Naive thymus-derived CD8-positive, alpha-beta T cell (primary cell): ENCODE measurements at places on chromosomes 6 and 20.

DNA sequence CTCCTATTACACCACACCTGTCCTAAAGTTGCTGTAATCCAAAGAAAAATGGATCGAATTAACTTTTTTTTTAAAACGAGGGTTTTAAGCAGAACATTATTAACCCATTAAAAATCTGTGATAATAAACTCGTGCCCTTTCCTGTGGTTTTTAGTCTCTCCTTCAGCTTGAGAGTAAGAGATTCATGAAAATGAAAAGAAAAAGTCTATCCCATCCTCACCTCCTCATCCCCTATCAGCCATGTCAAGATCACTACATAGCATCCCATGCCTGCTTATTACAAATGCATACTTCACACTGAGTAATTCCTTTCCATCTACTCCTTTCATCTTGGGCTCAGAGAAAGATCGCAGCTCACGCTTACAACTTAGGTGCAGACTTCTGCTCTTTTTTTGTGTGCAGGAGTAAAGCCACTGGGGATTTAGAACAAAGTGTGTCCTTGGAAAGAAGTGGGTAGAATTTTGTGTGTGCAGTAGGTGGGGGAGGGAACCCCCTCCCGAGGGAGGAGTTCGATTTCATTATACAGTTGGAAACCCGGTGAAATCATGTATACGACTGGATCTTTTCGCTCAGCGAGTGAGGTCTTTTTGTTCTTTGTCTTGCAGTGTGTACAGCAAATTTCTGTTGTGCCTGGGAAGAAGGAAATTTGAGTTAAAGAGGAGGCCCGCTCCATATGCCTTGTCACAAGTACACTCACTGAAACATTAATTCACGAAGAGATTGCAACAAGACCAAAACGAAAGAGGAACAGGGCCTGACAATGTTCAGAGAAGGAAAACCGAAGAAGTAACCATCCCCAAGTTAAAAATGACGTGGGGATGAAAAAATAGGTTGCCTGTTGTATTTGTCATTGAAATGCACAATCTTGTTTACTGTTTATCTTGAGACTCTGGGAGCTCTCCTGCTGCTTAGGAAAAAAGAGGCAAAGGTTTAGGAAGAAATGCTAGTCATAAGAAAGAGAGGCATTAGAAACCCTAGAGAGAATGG lies 146.5 kb upstream of the ZNF217 start:
- DNase-seq = no peak
- H3K4me3 ChIP-seq = peak overlapping the region; percentile 86
- H3K36me3 ChIP-seq = no peaks in the 10 kb centered on the region
- no peaks in the 10 kb centered on the region for H3K27me3 ChIP-seq
- peaks cover 51% of the 10 kb centered on the region for H3K4me1 ChIP-seq

GRCh38 chr6:53410508-53411258 lies 61.9 kb upstream of the ELOVL5 start:
- H3K27ac ChIP-seq = no peak overlapping the region
- peaks cover 1% of the 10 kb centered on the region for H3K27me3 ChIP-seq
- no peak overlapping the region for H3K4me3 ChIP-seq
- H3K36me3 ChIP-seq = no peaks in the 10 kb centered on the region

GRCh38 chr20:63794614-63795013 lies 36.5 kb downstream of the ZBTB46 start:
- no peaks in the 10 kb centered on the region for H3K36me3 ChIP-seq
- DNase-seq = no peak
- H3K27ac ChIP-seq = no peak overlapping the region
- H3K4me3 ChIP-seq = no peak overlapping the region

DNA sequence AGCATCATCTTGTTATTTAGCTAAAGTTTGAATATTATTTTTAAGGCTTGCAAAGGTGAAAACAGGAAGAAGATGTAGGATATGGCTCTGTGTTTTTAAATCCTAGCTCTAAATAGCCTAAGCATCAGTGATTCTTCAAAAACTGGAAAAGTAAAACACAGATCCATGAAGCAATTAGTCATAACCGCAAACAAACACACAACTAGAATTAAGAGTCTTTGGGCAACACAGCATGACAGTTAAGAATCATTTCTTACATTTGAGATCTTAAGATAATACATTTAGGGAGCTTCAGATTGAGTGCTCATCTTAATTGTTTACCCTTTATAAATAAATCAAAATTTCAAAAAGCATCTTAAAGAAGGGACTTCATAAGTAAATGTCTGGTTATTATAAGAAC lies 115.8 kb upstream of the MAP7 start:
- no peak overlapping the region for H3K4me3 ChIP-seq
- no peaks in the 10 kb centered on the region for H3K27me3 ChIP-seq
- no peak for DNase-seq

DNA sequence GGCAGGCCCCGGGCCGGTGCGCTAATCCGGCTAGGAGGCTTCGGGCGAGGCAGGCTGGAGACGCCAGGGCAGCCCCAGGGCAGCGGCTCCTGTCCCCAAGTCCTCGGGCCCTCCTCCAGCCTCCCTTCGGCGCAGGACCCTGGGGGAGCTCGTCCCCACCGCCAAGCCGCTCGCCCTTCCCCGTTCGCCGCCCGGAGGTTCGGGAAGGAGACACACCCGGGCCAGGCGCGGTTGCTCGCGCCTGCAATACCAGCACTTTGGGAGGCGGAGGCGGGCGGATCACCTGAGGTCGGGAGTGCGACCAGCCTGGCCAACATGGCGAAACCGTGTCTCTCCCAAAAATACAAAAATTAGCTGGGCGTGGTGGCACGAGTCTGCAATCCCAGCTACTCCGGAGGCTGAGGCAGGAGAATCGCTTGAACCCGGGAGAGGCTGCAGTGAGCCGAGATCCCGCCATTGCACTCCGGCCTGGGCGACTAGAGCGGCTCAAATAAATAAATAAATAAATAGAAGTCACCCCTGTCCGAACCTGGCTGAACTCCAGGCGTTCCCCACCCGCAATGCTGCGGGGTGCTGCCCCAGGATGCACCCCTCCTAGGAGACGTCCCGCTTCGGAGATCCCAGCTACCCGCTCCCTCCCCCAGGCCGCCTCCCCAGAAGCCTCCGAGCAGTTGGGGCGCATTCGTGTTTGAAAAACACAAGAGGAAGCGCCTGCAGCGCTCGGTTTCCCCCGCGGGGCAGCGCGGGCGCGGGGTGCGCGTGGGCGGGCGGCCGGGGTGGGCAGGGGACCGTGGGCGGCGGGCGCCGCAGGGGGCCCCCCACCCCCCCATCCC lies 27.5 kb downstream of the SERPINB9 start:
- peak overlapping the region; percentile 85 for H3K4me3 ChIP-seq
- peak; percentile 60 for DNase-seq
- no peaks in the 10 kb centered on the region for H3K36me3 ChIP-seq

- no peak overlapping the region for H3K4me3 ChIP-seq
- no peak overlapping the region for H3K27ac ChIP-seq
- no peaks in the 10 kb centered on the region for H3K27me3 ChIP-seq
- peaks cover 29% of the 10 kb centered on the region for H3K4me1 ChIP-seq
- peaks cover 44% of the 10 kb centered on the region for H3K36me3 ChIP-seq
These were observed 4.9 kb downstream of the ECI2 start for GRCh38 chr6:4130357-4130987.

DNA sequence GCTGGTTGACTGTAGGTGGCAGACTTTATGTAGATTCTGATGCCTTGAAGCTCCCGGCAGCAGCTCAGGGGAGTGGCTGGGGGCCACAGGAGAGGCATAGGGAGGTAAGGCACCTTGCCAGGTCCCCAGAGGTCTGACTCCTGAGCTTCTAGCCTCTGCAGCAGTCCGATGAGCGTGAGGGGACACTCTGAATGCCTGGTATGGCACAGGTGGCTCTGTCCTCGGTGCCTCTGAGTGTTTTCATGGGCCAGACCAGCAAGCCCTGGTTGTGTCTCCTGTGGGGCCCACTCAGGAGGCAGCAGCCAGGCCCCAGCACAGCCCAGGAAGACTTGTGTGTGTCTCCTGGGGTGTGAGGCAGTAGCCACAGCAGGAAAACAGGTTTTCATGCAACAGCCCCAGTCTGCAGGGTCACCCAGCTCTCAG lies 39.7 kb upstream of the IRF4 start:
- H3K4me3 ChIP-seq = no peak overlapping the region
- DNase-seq = no peak
- H3K27me3 ChIP-seq = no peaks in the 10 kb centered on the region
- H3K36me3 ChIP-seq = no peaks in the 10 kb centered on the region
- H3K4me1 ChIP-seq = peaks cover 5% of the 10 kb centered on the region

DNA sequence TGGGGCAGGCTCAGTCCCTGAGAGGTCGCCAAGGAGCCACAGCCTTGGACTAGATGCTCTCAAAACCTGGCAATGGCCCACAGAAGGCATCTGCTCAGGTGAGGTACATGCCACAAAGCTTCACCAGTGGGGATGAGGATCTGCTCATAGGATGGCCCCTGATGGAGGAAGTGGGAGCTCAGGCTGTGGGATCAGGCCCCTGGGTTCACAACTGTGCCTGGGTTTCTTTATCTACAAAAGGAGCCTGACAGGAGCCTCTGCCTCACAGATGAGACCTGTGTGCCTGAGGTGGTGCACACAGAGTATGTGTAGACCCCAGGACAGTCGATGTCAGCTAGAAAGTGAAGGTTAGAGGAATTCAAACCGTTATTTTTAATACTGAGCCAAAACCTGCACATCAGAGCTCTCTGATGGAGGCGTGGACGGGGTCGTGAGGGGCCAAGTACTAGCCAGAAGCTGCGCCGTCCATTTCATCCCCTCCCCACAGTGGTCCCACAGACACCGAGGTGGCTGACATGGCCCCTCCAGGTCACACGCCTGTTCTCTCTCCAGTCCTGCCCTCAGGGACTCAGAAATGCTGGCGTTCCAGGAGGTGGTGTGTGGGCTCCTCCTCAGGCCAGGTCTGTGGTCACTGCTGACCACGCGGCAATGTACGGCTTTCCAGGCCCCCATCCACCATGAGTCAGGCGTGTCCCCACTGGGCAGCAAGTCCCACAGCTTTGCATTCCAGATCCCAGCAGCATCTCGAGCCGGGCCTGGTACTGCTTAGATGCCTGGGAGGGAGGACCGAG lies 33.3 kb downstream of the NTSR1 start:
- no peak for DNase-seq
- no peak overlapping the region for H3K27ac ChIP-seq
- no peaks in the 10 kb centered on the region for H3K36me3 ChIP-seq

DNA sequence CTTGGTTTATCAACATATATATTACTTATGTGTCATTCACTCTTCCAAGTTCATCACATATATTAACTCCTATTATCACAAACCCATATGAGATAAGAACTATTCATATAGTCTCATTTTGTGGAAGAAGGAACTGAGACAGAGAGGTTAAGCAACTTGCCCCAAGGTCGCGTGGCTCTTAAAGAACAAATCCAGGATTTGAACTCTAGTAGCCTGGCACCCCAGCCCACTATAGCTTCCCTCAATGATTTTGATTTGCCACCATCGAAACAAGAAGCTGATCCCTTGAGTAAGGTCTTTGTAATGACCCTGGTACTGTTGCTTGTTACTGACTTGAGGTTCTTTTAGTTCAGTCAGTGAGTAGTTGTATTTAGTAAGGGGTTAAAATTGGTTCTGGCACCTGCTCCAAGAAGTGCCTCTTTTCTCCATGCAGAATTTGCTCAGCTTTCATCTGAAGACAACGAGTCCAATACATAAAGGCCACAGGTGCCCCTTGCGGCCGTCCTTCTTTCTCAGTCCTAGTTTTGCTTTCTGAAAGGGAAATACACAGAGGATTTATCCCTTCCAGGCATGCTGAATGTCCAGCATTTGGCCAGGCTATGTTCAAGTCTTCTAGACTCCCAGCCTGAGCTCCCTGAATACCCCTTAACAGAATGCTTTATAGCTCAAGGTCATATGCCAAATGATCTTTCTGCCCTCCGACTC lies 253.0 kb downstream of the TBC1D7 start:
- DNase-seq = no peak
- H3K27me3 ChIP-seq = peaks cover 8% of the 10 kb centered on the region
- H3K27ac ChIP-seq = no peak overlapping the region
- no peak overlapping the region for H3K4me3 ChIP-seq
- no peaks in the 10 kb centered on the region for H3K4me1 ChIP-seq

DNA sequence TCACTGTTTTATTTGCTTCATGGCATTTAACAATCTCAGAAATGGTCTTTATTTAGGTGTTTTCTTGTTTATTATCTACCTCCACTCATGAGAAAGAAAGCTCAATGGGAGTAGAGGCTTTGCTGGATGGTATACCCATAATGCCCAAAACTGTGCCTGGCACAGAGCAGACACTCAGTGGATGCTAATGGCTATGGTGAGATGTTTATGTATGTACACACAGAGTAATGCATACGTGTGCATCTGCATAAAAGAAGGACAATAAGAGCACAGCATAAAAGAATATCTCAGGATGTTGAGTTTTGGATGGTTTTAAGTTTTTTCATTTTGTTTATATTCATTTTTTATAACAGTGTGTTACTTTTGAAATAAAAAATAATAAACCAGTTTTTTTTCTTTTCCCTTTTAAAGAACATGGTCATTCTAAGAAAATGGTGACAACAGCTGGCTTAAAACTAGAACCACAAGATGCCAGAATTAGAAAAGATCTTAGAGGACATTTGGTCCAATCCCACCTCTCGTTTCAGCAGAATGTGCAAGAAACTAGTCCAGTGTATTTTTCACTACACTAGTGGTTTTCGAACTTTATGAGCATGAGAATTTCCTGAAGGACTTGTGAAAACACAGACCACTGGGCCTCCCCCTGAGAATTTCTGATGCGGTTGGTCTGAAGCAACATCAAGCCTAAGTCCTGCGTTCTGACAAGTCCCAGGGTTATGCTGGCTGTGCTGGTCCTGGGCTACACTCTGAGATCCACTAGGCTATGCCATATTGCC lies 131.9 kb downstream of the FYN start:
- H3K27me3 ChIP-seq = no peaks in the 10 kb centered on the region
- DNase-seq = no peak
- H3K27ac ChIP-seq = peak overlapping the region; percentile 47
- peaks cover 91% of the 10 kb centered on the region for H3K4me1 ChIP-seq

DNA sequence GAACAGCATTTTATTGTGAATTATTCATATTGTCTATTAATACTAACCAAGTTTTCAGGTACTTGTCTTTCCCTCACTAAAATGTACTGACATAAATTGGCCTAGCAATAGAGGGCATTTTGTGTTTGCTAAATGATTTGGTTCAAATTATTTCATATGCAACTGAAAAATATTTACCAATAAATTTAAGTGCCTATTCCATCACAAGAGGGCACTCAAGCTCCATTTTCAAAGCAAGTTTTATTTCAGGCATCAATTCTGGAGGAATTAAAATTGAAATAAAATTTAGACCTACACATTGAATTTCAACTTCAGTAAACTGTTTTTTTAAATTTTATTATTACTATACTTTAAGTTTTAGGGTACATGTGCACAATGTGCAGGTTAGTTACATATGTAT lies 114.3 kb upstream of the SYNCRIP start:
- DNase-seq = no peak
- no peak overlapping the region for H3K27ac ChIP-seq
- no peaks in the 10 kb centered on the region for H3K4me1 ChIP-seq
- H3K36me3 ChIP-seq = no peaks in the 10 kb centered on the region
- peaks cover 6% of the 10 kb centered on the region for H3K27me3 ChIP-seq

GRCh38 chr6:38177882-38178583 lies 358.5 kb downstream of the ZFAND3 start:
- no peak overlapping the region for H3K4me3 ChIP-seq
- DNase-seq = no peak
- no peaks in the 10 kb centered on the region for H3K27me3 ChIP-seq
- H3K36me3 ChIP-seq = peaks cover 34% of the 10 kb centered on the region

- H3K27me3 ChIP-seq = peaks cover 15% of the 10 kb centered on the region
- H3K36me3 ChIP-seq = no peaks in the 10 kb centered on the region
- no peak overlapping the region for H3K27ac ChIP-seq
These were observed 15.8 kb upstream of the ENPP5 start for GRCh38 chr6:46186583-46186982.

GRCh38 chr6:135188718-135189117 lies 7.6 kb downstream of the MYB start:
- H3K27ac ChIP-seq = no peak overlapping the region
- no peak overlapping the region for H3K4me3 ChIP-seq
- no peaks in the 10 kb centered on the region for H3K27me3 ChIP-seq
- peaks cover 18% of the 10 kb centered on the region for H3K4me1 ChIP-seq
